ENCODE measurements at places on chromosomes 4 and X. TPM values are rescaled to one million over a fixed set of nuclear protein-coding genes. Genes with fewer than 3 reads are reported as not detected.

- H3K4me3 ChIP-seq = no peak overlapping the region
- H3K27me3 ChIP-seq = no peaks in the 10 kb centered on the region
- H3K4me1 ChIP-seq = peaks cover 27% of the 10 kb centered on the region
- H3K36me3 ChIP-seq = no peaks in the 10 kb centered on the region
Measured at GRCh38 chr4:41060352-41061334, 153.7 kb downstream of the APBB2 start.

DNA sequence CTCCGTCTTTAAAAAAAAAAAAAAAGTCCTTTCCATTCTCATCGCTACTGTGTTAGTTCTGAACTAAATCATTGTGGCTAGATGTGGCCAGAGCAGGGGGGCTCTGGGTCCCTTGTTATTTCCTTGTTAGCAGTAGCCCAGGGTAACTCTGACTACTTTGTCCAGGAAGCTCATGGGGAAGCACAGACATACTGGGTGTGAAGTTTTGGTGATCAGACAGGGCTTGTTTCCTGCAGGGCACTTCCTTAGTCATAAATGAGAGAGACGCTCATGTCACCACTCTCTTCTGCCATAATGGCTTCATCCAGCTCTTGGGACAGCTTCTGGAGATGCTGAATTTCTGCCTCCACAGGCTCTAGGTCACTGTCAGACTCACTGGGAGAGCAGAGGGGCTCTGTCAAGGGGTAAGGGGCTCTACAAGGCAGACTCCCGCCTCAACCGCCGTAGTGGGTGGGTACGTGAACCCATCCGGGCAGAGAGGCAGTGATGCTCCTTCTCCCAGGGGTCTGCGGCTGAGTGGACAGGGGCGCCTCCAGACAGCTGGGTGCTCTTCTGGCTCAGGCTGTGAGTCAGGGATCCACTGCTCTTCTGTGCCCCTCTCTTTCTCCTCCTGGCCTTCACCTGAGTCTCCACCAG is 12.9 kb downstream of the STIM2 start:
- no peak overlapping the region for H3K4me3 ChIP-seq
- no peaks in the 10 kb centered on the region for H3K36me3 ChIP-seq
- no peaks in the 10 kb centered on the region for H3K27me3 ChIP-seq

GRCh38 chr4:112747036-112747435 is 110.1 kb downstream of the LARP7 start:
- H3K27ac ChIP-seq = no peak overlapping the region
- H3K36me3 ChIP-seq = no peaks in the 10 kb centered on the region
- no peak for DNase-seq
- H3K4me1 ChIP-seq = no peaks in the 10 kb centered on the region
- H3K27me3 ChIP-seq = no peaks in the 10 kb centered on the region

- H3K4me1 ChIP-seq = no peaks in the 10 kb centered on the region
- DNase-seq = peak; percentile 18
- no peak within 1 kb of the TSS for H3K27ac ChIP-seq
- H3K27me3 ChIP-seq = no peaks in the 10 kb centered on the region
Measured at GRCh38 chrX:28586981-28587551, at the start of gene IL1RAPL1. Gene IL1RAPL1 (plus strand): TSS chrX:28587446.

GRCh38 chr4:47315346-47315745 is 148.2 kb downstream of the COMMD8 start:
- no peak overlapping the region for H3K27ac ChIP-seq
- no peaks in the 10 kb centered on the region for H3K27me3 ChIP-seq
- H3K4me3 ChIP-seq = no peak overlapping the region

GRCh38 chrX:38803243-38803587 is 2.0 kb downstream of the MID1IP1 start:
- H3K36me3 ChIP-seq = no peaks in the 10 kb centered on the region
- peak overlapping the region; percentile 88 for H3K27ac ChIP-seq
- H3K27me3 ChIP-seq = no peaks in the 10 kb centered on the region
- no peaks in the 10 kb centered on the region for H3K4me1 ChIP-seq
- peak overlapping the region; percentile 61 for H3K4me3 ChIP-seq

GRCh38 chr4:104490096-104490769 is 4.5 kb downstream of the CXXC4 start:
- H3K4me1 ChIP-seq = no peaks in the 10 kb centered on the region
- H3K36me3 ChIP-seq = no peaks in the 10 kb centered on the region
- no peaks in the 10 kb centered on the region for H3K27me3 ChIP-seq
- DNase-seq = no peak
- no peak overlapping the region for H3K27ac ChIP-seq

- H3K36me3 ChIP-seq = no peaks in the 10 kb centered on the region
- no peak overlapping the region for H3K27ac ChIP-seq
- H3K27me3 ChIP-seq = no peaks in the 10 kb centered on the region
Measured at GRCh38 chr4:122065915-122066314, 86.2 kb upstream of the BLTP1 start.

DNA sequence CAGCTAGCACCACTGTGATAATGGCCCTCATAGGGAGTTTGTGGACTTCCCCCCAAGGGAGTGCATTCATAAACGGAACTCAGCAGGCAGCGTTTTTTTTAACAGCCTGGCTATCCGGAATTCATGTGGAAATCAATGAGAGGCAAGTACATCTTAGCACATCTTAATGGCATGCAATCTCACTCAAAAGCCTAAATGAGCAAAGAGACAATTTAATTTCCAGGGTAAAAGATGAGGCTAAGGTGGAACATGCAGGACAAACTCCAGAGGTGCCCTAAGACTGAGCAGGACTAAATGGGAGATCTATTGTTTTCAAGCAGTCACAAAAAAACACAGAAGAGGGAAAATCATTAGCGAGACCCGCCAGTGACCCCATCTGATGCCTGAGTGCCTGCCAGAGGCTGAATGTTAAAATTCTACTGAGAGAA is 243.5 kb upstream of the KCNIP4 start:
- H3K36me3 ChIP-seq = no peaks in the 10 kb centered on the region
- no peaks in the 10 kb centered on the region for H3K4me1 ChIP-seq
- no peak overlapping the region for H3K27ac ChIP-seq

DNA sequence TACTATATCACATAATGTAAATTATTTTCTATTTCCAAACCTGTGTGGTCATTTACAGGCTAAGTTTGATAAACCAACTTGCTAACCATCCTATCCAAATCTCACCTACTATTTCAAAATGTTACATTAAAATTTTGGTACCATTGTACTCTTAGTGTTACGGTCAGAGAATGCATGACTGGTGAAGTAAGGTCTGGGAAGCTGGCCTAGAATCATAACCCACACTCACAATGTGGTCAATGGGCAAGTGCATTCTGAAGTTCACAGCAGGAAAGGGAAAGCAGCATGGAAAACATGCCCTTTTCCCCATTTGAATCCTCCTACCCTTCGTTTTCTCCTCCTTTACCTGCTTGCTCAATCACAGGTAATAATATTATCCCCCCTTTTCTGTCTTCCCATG is 54.4 kb downstream of the PPP3CA start:
- H3K27ac ChIP-seq = no peak overlapping the region
- peaks cover 10% of the 10 kb centered on the region for H3K4me1 ChIP-seq
- DNase-seq = no peak
- H3K36me3 ChIP-seq = no peaks in the 10 kb centered on the region
- H3K27me3 ChIP-seq = no peaks in the 10 kb centered on the region

DNA sequence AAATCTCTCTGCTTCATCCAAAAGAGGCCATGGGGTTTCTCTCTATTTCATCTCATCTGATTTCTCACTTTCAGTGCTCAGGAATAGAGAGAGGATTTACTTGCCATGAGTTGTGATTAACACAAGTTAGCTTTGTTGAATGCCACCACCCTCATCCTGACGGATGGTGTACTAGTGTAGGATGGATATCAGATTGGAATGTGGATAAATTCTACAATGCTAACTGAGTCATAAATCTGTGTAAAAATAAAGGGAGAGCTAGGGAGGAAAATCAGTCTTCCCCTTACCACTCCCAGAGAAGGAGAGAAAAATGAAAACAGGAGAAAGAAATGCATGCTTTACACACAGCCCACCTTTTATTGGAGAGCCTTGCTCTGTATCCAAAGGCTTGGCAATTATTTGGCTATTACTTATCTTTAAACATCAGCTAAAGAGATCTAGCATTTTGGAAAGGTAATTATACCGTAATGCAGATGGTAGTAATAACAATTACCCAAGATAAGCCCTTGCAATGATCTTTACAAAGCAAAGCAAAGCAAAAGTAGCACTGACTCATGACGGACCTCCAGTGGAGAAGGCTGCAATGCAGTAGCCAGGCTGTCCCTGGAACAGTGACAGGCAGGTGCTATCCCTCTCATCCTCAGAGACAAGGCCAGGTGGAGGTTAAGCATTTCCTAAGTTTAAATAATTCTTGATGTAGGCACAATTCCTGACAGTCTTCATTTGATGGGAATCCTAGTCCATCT is 306.3 kb upstream of the PPARGC1A start:
- H3K36me3 ChIP-seq = no peaks in the 10 kb centered on the region
- H3K27me3 ChIP-seq = no peaks in the 10 kb centered on the region
- no peak overlapping the region for H3K27ac ChIP-seq
- no peaks in the 10 kb centered on the region for H3K4me1 ChIP-seq
- no peak for DNase-seq
- H3K4me3 ChIP-seq = no peak overlapping the region

GRCh38 chrX:96764864-96765263 is 80.2 kb downstream of the DIAPH2 start:
- H3K27ac ChIP-seq = no peak overlapping the region
- DNase-seq = no peak
- no peaks in the 10 kb centered on the region for H3K36me3 ChIP-seq
- H3K4me3 ChIP-seq = no peak overlapping the region
- no peaks in the 10 kb centered on the region for H3K4me1 ChIP-seq
- no peaks in the 10 kb centered on the region for H3K27me3 ChIP-seq

DNA sequence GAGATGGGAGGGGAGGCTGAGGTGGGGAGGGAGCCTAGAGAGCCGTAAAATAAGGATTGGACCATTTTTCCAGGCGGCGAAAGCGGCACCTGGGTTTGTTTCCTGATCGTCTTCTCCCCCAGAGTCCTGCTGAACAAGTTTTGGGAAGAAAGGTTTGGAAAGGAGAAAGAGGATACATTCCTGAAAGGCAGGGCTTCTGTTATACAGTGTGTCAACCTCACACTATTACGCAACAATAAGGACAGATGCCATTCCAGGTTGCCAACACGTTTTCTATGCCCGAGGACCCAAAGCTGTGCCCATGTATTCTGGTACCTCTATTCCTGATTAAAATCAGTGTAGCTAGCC is 658 bp downstream of the SCOC start:
- H3K4me1 ChIP-seq = peaks cover 1% of the 10 kb centered on the region
- H3K27ac ChIP-seq = peak overlapping the region; percentile 91
- no peak for DNase-seq

DNA sequence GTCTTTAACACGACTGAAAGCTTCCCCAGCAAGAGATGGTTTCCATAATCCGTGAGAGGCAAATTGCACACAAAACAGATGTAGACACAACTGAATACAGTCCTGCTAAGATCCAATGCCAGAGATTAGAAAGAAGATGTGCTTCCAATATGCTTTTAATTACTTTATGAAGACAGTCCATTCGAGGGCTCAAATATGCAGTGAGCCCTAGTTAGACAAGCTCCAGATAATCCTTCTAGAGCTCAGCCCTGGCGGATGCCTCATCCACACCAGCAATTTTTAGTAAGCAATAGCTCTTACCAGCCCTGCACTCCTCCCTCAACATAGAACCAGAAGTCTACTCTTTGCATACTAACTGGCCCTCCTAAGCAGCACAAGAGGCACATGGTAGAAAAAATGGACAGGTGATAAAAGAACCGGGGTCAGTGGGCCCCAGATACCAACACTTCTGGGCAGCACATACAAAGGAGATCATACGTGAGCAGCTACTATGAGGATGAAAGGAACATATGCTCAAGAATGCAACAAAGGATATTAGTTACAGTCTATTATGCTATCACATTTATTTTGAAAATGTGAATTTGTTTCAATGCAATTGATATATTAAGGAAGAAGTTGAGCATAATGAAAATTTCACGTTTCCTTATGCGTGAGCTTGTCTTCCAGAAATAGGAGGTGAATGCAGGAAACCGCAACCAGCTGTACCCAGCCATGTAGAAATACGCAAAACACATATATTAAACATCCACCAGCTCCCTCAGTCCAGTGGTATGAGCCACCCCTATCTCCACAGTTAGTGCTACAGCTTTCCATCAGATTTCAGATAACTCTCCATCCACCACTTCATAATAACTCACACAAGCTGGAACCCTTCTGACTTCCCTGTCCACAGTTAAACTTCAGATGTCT is 34.3 kb downstream of the GPC4 start:
- H3K36me3 ChIP-seq = no peaks in the 10 kb centered on the region
- H3K27ac ChIP-seq = no peak overlapping the region
- DNase-seq = no peak
- H3K4me3 ChIP-seq = no peak overlapping the region
- no peaks in the 10 kb centered on the region for H3K4me1 ChIP-seq
- no peaks in the 10 kb centered on the region for H3K27me3 ChIP-seq

- H3K36me3 ChIP-seq = no peaks in the 10 kb centered on the region
- no peak overlapping the region for H3K27ac ChIP-seq
- no peak for DNase-seq
- no peak overlapping the region for H3K4me3 ChIP-seq
- no peaks in the 10 kb centered on the region for H3K27me3 ChIP-seq
Measured at GRCh38 chr4:22962295-22962694, 269.6 kb downstream of the GBA3 start.

Gene RHOXF2B
- polyA plus RNA-seq = 0.17 TPM

Gene MSANTD1
- polyA plus RNA-seq = 0.15 TPM

Gene COX7B2
- polyA plus RNA-seq = not detected

Gene NAA10
- polyA plus RNA-seq = 64.9 TPM

Gene SOWAHB
- 0.05 TPM for polyA plus RNA-seq

Gene DRP2
- 0.93 TPM for polyA plus RNA-seq

Gene CENPVL1
- not detected for polyA plus RNA-seq

Gene TMEM35A
- polyA plus RNA-seq = 19.7 TPM

Gene BEX1
- 17.1 TPM for polyA plus RNA-seq

All from ovary (tissue), 10 donors.